ENCODE measurements at places on chromosomes 7 and 10. TPM values are rescaled to one million over a fixed set of nuclear protein-coding genes. Genes with fewer than 3 reads are reported as not detected.
A peak's percentile ranks its signal among the peaks of the same experiment; 100 is the strongest.

DNA sequence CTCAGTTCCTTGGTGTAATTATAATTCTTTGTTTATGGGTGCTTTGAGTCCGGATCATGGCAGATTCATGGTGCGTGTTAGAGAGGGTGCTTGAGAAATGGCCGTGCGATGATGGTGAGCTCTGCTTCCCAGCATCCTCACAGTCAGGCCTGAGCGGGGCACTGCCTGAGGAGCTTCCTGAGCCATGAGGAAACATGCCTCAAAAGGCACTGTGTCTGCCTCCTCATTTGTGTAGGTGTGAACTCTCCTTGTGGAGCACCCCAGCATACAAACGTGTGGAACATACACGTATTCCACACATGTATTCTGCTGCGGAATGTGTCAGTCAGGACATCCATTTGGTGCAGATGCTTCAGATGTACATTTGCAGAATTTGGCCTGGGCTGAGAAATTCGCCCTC is 205.4 kb downstream of the CELF2 start:
- no peak overlapping the region for H3K4me3 ChIP-seq
- DNase-seq = no peak
- H3K4me1 ChIP-seq = no peaks in the 10 kb centered on the region
- no peaks in the 10 kb centered on the region for H3K36me3 ChIP-seq
- H3K27ac ChIP-seq = no peak overlapping the region

GRCh38 chr10:46028584-46029460 is 1.6 kb downstream of the NCOA4 start:
- H3K4me3 ChIP-seq = peak overlapping the region; percentile 85
- peak; percentile 76 for DNase-seq
- H3K27me3 ChIP-seq = no peaks in the 10 kb centered on the region
- peaks cover 3% of the 10 kb centered on the region for H3K36me3 ChIP-seq
- H3K27ac ChIP-seq = peak overlapping the region; percentile 71

- no peaks in the 10 kb centered on the region for H3K36me3 ChIP-seq
- no peak overlapping the region for H3K27ac ChIP-seq
- H3K4me3 ChIP-seq = no peak overlapping the region
These were observed 40.1 kb downstream of the KCNH2 start for GRCh38 chr7:150937848-150938561.

- H3K27ac ChIP-seq = peak overlapping the region; percentile 95
- H3K36me3 ChIP-seq = no peaks in the 10 kb centered on the region
- no peaks in the 10 kb centered on the region for H3K27me3 ChIP-seq
- H3K4me1 ChIP-seq = peaks cover 27% of the 10 kb centered on the region
- H3K4me3 ChIP-seq = no peak overlapping the region
These were observed 7.2 kb upstream of the PGAM2 start for GRCh38 chr7:44072364-44073231.

DNA sequence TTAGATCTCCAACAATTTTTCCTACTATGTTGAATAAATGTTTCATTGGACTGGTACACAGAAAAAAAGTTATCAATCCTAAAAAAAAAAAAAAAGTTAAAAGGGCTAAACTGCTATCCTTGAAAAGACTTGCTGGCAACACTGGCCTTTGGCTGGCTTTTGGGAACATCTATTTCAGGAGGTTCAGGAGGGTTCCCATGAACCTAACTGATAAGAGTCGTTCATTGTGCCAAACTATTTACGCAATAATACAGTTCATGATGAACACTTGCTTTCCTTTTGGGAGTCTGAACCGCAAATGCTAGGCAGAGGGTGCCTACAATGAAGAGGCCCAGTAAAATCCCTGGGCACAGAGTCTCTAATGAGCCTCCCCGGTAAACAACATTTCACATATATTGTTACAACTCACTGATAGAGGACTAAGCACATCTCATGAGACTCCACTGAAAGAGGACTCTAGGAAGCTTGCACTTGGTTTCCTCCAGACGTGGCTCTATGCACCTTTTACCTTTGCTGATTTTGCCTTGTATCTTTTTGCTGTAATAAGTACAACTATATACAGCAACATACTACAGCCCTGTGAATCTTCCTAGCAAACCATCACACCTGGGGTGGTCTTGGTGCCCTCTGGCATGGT is 45.0 kb downstream of the ZFAND4 start:
- H3K36me3 ChIP-seq = no peaks in the 10 kb centered on the region
- no peaks in the 10 kb centered on the region for H3K27me3 ChIP-seq
- no peak overlapping the region for H3K4me3 ChIP-seq
- H3K4me1 ChIP-seq = no peaks in the 10 kb centered on the region
- no peak for DNase-seq

GRCh38 chr7:43450894-43451293 is 132.0 kb upstream of the STK17A start:
- no peak overlapping the region for H3K27ac ChIP-seq
- peaks cover 23% of the 10 kb centered on the region for H3K27me3 ChIP-seq
- H3K4me3 ChIP-seq = no peak overlapping the region
- DNase-seq = no peak
- H3K4me1 ChIP-seq = peaks cover 3% of the 10 kb centered on the region

DNA sequence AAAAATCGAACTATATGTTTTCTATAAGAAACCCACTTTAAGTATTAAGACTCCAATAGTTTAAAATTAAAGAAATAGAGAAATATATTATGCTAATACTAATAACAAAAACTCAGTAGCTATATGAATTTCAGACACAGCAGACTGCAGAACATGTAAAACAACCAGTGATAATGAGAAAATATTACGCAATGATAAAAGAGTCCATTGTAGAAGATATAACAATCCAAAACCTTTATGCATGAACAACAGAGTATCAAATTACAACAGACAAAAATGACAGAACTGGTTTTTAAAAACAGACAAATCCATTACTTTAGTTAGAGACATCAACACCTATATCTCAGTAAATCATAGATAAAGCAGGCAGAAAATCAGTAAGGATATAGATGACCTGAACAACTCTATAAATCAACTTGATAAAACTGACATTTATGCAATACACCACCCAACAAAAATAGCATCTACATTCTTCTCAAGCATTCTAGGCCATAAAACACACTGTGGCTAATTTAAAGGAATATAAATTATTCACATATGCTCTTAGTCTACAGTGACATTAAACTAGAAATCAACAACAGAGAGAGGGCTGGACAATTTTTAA is 669.5 kb upstream of the GHITM start:
- no peaks in the 10 kb centered on the region for H3K36me3 ChIP-seq
- no peak overlapping the region for H3K4me3 ChIP-seq
- no peak for DNase-seq
- H3K4me1 ChIP-seq = no peaks in the 10 kb centered on the region

DNA sequence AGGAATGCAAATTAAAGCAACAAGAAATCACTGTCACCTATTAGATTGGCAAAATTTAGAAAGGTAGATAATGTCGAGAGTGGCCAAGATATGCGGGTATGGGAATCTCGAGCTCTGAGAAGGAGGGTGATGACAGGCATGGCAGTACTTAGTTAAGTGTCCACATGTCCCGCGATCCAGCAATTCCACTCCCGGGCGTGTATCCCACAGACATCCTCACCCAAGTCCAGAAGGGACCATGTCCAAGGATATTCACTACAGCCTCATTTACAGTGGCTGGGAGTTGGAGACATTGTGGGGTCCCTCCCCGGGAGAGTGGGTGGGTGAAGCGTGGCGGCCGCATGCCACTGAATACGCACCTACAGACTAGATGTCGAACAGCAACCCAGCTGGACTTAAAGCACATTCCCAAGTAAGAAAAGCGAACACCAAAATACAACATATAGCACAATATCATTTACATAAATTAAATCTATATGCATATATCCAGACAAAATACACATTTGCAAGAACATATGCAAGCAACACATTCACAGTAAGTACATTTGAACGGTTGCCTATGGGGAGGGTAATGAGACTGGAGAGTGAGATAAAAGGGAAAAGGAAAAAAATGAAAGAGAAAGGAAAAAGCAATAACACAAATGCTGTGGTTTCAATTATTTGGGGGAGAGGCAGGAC is 9.9 kb downstream of the KCNH2 start:
- no peaks in the 10 kb centered on the region for H3K4me1 ChIP-seq
- no peak overlapping the region for H3K27ac ChIP-seq
- DNase-seq = no peak
- H3K36me3 ChIP-seq = no peaks in the 10 kb centered on the region

GRCh38 chr10:126480648-126481047 is 92.4 kb upstream of the ADAM12 start:
- H3K36me3 ChIP-seq = no peaks in the 10 kb centered on the region
- H3K4me1 ChIP-seq = no peaks in the 10 kb centered on the region
- H3K4me3 ChIP-seq = no peak overlapping the region
- no peak overlapping the region for H3K27ac ChIP-seq

GRCh38 chr10:60892571-60892970 is 51.4 kb downstream of the RHOBTB1 start:
- no peak overlapping the region for H3K27ac ChIP-seq
- no peaks in the 10 kb centered on the region for H3K4me1 ChIP-seq
- H3K4me3 ChIP-seq = no peak overlapping the region

GRCh38 chr7:11524476-11525397 is 307.3 kb downstream of the THSD7A start:
- H3K27ac ChIP-seq = no peak overlapping the region
- H3K4me1 ChIP-seq = no peaks in the 10 kb centered on the region
- no peaks in the 10 kb centered on the region for H3K36me3 ChIP-seq
- DNase-seq = no peak
- H3K4me3 ChIP-seq = no peak overlapping the region
- H3K27me3 ChIP-seq = no peaks in the 10 kb centered on the region

GRCh38 chr7:135095450-135095849 is 52.4 kb upstream of the TMEM140 start:
- no peaks in the 10 kb centered on the region for H3K36me3 ChIP-seq
- peaks cover 9% of the 10 kb centered on the region for H3K4me1 ChIP-seq
- H3K4me3 ChIP-seq = no peak overlapping the region
- no peaks in the 10 kb centered on the region for H3K27me3 ChIP-seq

DNA sequence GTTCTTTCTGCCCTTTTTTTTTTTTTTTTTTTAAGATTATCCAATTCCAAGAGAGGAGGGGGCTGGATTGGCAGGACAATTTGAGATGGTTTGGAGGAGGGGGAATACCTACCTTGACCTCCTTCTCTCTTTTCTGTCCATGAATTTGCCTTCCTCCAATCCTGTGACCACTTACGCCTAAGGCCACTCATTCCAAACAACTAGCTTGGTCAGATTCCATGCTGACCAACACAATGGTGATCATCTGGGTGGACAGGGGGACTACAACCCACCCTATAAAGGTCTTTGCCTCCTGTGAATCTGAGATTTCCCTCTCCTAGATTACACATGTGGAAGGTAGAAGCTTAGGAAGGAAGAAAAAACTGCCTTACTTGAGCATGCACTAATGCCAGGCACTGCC is 2.3 kb upstream of the LDB1 start:
- no peak overlapping the region for H3K27ac ChIP-seq
- no peaks in the 10 kb centered on the region for H3K27me3 ChIP-seq
- H3K4me3 ChIP-seq = no peak overlapping the region

- DNase-seq = no peak
- H3K27ac ChIP-seq = no peak overlapping the region
- H3K4me1 ChIP-seq = peaks cover 33% of the 10 kb centered on the region
- H3K27me3 ChIP-seq = no peaks in the 10 kb centered on the region
These were observed 183.0 kb upstream of the PRSS1 start for GRCh38 chr7:142566271-142566670.

DNA sequence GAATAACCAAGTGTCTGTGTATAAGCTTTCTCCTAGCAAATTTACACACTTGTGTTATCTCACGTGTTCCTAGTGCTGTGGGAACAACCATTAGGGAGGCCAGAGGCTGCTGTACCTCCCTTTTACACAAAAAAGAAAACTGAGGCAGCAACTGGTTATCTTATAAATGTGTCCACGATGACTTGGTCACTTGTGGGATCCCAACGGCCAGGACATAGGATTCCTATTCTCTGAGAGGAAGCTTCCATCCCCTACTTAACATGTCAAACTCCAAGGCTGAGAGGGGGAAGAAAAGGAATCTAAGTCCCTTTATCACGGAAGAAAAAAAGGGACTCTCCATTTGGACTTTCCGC is 484 bp downstream of the ZNF438 start:
- H3K27ac ChIP-seq = peak overlapping the region; percentile 92
- DNase-seq = no peak
- H3K36me3 ChIP-seq = no peaks in the 10 kb centered on the region
- peaks cover 32% of the 10 kb centered on the region for H3K4me1 ChIP-seq

DNA sequence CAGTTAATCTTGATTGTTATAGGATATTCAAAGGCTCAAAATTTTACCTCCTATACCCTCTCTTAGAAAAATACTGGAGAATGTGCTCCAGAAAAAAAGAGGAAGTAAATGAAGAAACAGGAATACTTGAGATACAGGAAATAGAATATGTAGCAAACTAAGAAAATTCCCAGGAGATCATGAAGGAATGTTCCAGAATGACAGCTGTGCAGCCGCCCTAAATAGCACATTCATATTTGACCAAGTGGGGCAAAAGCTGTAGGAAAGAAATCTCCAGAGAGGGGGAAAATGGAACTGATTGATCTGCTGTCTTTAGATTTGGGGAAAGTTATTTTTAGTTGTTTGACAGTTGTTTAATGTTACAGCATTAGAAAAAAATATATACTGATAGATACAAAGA is 46.2 kb upstream of the ZEB1 start:
- H3K27me3 ChIP-seq = no peaks in the 10 kb centered on the region
- no peaks in the 10 kb centered on the region for H3K36me3 ChIP-seq
- no peak overlapping the region for H3K4me3 ChIP-seq

DNA sequence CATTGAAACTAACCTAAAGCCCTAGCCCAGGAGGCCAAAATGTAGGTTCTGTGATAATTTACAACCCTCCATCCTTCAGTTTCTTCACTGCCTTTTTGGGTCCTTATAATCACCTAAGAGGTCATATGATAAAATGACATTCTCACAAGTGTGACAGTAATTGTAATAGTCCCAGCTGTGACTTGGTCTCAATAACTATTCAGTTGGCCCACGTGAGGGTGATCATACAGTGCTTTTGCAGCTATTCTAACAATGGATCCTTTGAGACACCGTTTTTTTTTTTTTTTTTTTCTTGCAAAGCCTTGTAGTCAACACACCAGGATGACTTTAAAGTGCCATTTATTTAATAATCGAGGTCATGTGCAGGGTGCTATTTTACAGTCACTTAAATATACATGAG is 760.0 kb downstream of the PHTF2 start:
- no peak overlapping the region for H3K27ac ChIP-seq
- no peaks in the 10 kb centered on the region for H3K27me3 ChIP-seq
- no peak for DNase-seq
- H3K4me1 ChIP-seq = no peaks in the 10 kb centered on the region
- H3K36me3 ChIP-seq = no peaks in the 10 kb centered on the region

GRCh38 chr10:130352291-130352645 is 216.1 kb downstream of the GLRX3 start:
- H3K4me1 ChIP-seq = no peaks in the 10 kb centered on the region
- no peak overlapping the region for H3K4me3 ChIP-seq
- H3K36me3 ChIP-seq = no peaks in the 10 kb centered on the region
- no peaks in the 10 kb centered on the region for H3K27me3 ChIP-seq
- DNase-seq = no peak
- H3K27ac ChIP-seq = no peak overlapping the region

- no peak overlapping the region for H3K4me3 ChIP-seq
- no peak for DNase-seq
- peaks cover 15% of the 10 kb centered on the region for H3K27me3 ChIP-seq
- no peak overlapping the region for H3K27ac ChIP-seq
- no peaks in the 10 kb centered on the region for H3K4me1 ChIP-seq
These were observed 240.3 kb downstream of the SNX10 start for GRCh38 chr7:26531926-26532325.

- H3K27me3 ChIP-seq = no peaks in the 10 kb centered on the region
- no peaks in the 10 kb centered on the region for H3K4me1 ChIP-seq
- DNase-seq = no peak
- no peaks in the 10 kb centered on the region for H3K36me3 ChIP-seq
- H3K27ac ChIP-seq = no peak overlapping the region
These were observed 43.9 kb downstream of the CHRM2 start for GRCh38 chr7:136912339-136912738.

The GNGT1 gene
- total RNA-seq = not detected

The CLDN4 gene
- 0.25 TPM for total RNA-seq

The SEMA3C gene
- 0.18 TPM for total RNA-seq

The ANXA7 gene
- 86.0 TPM for total RNA-seq

The SPDYE2 gene
- not detected for total RNA-seq

The IL2RA gene
- total RNA-seq = not detected

The SYNPO2L gene
- total RNA-seq = not detected

The SFMBT2 gene
- 0.44 TPM for total RNA-seq
